Occipital lobe (tissue), 3 donors: ENCODE measurements at places on chromosomes 2 and 18.

DNA sequence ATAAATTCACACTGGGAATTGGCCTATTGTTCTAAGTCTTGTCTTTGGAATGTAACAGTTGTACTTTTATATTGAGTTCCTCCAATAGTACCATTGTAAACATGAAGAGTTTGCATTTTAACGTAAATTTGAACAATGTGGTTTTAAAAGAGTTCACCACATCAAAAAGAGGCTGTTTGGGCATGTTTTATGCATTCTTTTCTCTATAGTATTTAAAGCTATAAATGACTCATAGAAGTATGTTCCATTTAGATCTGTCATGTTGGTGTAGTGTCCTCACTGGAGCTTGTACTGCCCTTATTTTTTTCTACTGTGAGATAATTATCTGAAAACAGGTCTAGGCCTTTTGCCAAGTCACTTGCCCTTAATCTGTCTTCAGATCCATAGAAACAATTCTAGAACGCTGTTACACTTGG is 141.9 kb downstream of the RHBDD1 start:
- DNase-seq, result no peak

- DNase-seq, result no peak
Observed at GRCh38 chr2:40752796-40753195, 300.9 kb upstream of the SLC8A1 start.

GRCh38 chr2:167748536-167748935 is 498.9 kb downstream of the STK39 start:
- DNase-seq, result no peak

- DNase-seq, result no peak
Observed at GRCh38 chr2:195552581-195552980, 104.4 kb upstream of the SLC39A10 start.

DNA sequence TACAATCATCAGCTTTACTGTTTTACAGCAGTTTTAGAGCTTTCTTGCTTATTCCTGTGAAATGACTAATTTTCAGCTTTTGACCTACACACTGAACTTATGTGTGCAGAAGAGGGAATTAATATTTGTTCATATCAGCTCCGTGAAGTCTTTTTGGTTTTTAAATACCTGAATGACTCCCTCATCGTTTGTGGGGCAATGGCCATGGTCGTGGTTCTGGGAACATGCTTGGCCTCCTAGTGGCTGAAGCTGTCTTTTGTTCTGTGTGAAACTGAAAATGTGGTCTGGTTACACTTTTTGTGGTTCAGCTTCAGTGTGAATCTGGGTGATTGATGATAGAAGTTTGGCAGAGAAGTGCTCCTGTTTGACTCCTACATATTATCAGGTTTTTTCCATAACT is 408.1 kb downstream of the THSD7B start:
- no peak for DNase-seq

- no peak for DNase-seq
Observed at GRCh38 chr18:79746730-79747129, 51.0 kb upstream of the KCNG2 start.

- DNase-seq, result no peak
Observed at GRCh38 chr18:72822202-72822601, 45.6 kb downstream of the NETO1 start.

GRCh38 chr2:128313931-128314347 is 4.7 kb downstream of the HS6ST1 start:
- no peak for DNase-seq

- DNase-seq, result no peak
Observed at GRCh38 chr2:32735348-32735747, 107.5 kb downstream of the TTC27 start.
